ENCODE measurements at places on chromosomes 2 and 18. TPM values are rescaled to one million over a fixed set of nuclear protein-coding genes. Genes with fewer than 3 reads are reported as not detected.

Gene IL36B
- total RNA-seq = not detected

Gene MC2R
- total RNA-seq = not detected

Gene LINC00305
- total RNA-seq = not detected

Gene OSR1
- not detected for total RNA-seq

Gene ICA1L
- total RNA-seq = 3.7 TPM

Gene FAM237A
- total RNA-seq = not detected

Gene DSG1
- total RNA-seq = not detected

Gene CYS1
- 0.25 TPM for total RNA-seq

- no peak for DNase-seq
Observed at GRCh38 chr2:9536504-9536903, 19.1 kb downstream of the ADAM17 start.

- no peak for DNase-seq
Observed at GRCh38 chr2:626491-627339, 50.5 kb downstream of the TMEM18 start.

- DNase-seq = no peak
Observed at GRCh38 chr18:59379772-59380522, 20.9 kb upstream of the LMAN1 start.

DNA sequence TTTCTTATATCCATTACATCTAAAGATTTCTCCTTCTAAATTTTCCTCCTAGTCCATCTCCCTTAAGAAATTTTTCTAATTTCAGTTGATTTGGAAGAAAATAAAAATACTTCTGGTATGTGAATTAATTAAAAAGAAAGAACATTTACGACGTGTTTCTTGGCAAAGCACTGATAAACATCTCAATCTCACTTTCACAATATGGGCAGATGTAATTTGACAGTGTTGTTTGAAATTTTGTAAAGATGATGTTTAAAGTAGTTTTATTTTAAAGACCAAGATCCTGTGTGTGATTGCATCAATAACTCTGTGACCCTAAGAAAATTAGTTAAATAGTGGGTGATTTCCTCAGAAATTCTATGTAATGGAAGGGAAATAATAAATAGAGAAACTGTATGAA is 510.0 kb downstream of the PARD3B start:
- DNase-seq = no peak

- DNase-seq = no peak
Observed at GRCh38 chr2:128689971-128690370, 371.3 kb upstream of the HS6ST1 start.

DNA sequence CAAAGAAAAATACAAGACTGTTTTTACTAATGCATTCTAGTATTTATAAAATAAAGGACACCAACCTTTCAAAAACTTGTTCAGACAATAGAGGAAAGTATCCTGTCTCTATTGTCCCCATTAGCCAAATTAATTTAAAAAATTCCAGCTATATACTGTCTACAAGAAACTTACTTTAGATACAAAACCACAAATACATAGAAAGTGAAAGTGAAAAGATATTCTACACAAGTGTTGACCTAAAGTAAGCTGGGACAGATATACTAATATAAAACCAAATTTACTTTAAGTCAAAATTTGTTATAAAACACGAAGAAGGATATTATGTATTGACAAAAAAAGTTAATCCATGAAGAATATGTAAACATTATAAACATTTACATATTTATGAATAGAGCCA is 893.3 kb upstream of the TMEFF2 start:
- no peak for DNase-seq

- DNase-seq = no peak
Observed at GRCh38 chr18:74499633-74500032, 3.5 kb downstream of the CNDP2 start.

GRCh38 chr2:177559638-177560037 is 167.1 kb downstream of the AGPS start:
- no peak for DNase-seq

DNA sequence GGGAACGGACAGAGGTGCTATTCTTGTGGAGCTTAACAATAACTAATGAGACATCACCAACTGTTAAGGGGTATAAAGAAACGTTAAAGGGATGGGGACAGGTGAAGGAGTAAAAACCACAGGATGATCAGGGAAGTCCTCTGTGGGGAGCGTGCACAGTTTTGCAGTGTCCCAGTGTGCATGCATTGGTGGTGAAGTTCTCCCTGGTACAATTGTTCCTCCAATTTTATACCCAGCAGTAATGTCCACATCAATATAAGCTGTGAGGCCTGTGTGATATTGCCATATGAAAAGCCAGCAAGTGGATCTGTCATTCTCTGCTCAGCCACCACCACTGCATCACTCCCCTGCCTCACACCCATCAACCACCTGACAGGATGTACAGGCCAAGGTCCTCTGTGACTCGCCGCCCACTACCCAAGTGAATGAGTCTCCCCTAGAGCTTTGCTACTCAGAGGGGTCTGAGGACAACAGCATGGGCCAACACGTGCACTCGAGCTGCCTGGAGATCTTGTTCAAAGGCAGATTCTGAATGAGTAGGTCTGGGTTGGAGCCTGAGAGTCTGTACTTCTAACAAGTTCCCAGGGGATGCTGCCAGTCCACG is 4.6 kb downstream of the MLPH start:
- no peak for DNase-seq

DNA sequence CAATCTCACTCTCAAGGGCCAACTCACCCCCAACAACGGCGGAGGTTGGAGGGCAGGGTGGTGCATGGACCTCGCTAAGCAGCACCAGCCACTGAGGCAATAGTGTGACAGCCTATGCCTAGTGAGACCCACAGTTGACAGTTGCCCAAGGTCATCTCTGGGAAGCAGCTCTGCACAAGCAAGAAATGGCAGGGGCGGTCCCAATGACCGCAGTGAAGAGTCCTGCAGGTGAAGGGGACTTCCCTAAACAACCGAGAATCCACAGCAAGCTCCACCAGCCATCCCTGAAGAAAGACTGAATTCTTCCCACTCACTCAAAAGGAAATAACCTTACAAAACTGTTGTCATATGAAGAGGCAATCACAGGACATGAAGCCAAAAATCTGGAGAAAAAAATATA is 313.4 kb upstream of the ID2 start:
- DNase-seq = no peak

DNA sequence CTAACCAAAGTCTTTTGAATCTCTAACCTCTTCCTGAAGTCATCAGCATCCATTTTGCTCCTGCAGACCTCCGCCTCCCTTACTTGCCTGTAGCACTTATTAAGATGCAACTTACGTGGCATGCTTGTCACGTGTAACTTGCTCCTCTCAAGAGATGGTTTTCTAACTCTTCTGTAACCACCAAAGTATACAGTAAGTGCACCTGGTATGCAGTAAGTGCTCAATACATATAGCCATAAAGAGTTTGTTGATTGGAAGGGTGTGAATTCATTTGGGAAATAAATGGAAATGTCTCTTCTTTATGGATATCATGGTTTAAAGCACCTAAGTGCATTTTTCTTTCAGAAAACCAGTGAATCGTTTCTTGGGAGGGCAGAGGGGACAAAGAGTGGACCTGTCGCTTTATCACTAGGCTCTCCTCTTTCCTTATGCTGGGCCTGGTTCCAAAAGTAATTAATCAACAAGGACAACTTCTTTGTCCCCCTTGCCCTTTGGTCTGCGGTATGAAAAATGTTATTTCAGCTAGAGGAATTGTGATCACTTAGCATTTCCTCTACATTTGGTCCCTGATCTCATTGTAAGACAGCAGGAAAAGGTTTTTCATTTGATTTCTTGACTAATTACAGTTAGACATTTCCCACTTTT is 370.0 kb upstream of the SPRED2 start:
- no peak for DNase-seq

All from endothelial cell of umbilical vein (primary cell).